Heart right ventricle (tissue), 16 donors: ENCODE measurements at places on chromosomes 4 and X. TPM values are rescaled to one million over a fixed set of nuclear protein-coding genes. Genes with fewer than 3 reads are reported as not detected.

- DNase-seq, result no peak
Measured at GRCh38 chrX:74465424-74465823, 44.1 kb downstream of the SLC16A2 start.

- no peak for DNase-seq
Measured at GRCh38 chr4:91611782-91612181, 692.0 kb upstream of the GRID2 start.

IL21 gene
- total RNA-seq, result not detected

PLXNB3 gene
- 5.8 TPM for total RNA-seq

DNA sequence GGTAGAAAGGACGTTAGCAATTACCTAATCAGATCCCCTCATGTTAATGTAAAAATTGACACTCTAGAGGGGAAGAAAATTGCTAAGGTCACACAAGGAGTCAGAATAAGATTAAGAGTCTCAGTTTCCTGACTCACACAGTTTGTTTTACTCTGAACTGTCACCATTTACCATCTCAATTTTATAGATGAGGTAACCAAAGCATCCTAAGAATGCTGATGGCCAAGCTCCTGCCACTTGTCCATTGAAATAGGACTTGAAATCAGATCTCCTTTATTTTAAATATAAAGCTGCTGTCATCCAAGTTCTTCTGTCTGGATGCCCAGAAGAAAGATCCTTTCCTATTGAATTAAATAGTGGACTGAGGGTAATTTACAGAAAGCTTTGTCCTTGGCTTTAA, 114.8 kb upstream of the VAMP7 start:
- DNase-seq, result no peak

PDHA2 gene
- not detected for total RNA-seq

HDAC6 gene
- total RNA-seq, result 30.8 TPM

DNA sequence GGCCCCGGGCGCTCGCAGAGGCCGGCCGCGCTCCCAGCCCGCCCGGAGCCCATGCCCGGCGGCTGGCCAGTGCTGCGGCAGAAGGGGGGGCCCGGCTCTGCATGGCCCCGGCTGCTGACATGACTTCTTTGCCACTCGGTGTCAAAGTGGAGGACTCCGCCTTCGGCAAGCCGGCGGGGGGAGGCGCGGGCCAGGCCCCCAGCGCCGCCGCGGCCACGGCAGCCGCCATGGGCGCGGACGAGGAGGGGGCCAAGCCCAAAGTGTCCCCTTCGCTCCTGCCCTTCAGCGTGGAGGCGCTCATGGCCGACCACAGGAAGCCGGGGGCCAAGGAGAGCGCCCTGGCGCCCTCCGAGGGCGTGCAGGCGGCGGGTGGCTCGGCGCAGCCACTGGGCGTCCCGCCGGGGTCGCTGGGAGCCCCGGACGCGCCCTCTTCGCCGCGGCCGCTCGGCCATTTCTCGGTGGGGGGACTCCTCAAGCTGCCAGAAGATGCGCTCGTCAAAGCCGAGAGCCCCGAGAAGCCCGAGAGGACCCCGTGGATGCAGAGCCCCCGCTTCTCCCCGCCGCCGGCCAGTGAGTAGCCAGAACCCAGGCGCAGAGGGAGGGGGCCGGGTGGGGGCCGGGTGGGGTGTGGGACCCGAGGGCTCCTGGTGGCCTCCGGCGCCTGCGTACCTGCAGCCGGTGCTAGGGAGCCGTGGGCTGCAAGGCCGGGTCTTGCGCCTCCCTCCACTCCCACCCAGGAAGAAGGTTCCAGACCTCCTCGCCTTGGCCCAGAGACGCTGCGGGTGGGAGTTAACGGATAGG, 534 bp downstream of the MSX1 start:
- no peak for DNase-seq

DUSP9 gene
- total RNA-seq, result not detected

DNA sequence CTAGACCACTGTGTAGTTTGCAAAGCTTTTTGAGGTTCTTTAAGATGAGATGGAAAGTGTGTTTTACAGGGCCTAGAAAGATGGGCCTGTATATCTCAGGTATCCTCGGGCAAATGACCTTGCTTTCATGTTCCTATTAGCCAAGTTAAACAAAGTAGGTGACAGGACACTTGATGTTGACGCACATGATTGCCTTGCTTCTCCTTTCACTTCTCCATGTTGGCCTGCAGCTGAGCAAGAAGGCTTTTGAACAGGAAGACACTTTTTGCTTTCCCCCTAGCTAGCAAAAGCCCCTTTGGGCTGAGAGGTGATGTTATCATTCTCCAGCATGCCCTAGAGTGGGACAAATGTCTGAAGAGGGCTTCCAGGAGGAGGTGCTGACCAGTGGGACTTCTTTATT, 202.1 kb downstream of the GPC3 start:
- no peak for DNase-seq

DNA sequence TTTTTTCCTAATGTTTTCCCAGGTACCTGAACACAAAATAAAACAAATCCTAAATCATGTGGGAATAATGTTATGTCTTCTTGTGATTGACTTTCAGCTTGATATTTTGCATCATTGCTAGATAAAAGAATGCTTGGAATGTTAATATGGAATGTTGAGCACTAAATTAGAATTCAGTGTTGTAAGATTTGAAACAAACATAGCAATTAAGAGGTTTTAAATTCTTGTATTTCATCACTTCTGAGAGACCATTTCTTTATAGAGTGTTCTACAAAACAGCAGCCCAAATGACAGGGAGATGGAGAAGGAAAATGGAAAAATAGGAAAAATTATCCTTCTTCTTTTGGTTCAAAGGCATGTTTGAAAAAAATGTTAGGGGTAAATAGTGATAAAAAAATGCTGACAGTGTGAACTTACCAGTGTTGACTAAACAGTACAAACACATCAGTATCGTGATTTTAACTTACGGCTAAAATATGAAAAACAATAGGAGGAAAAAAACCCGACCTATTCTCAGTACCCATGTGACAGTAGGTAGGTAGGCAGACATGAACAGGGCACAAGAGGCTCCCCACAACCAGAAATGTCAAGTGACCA, 102.6 kb upstream of the PDE5A start:
- no peak for DNase-seq
